ENCODE measurements at places on chromosomes 12 and 14.

DNA sequence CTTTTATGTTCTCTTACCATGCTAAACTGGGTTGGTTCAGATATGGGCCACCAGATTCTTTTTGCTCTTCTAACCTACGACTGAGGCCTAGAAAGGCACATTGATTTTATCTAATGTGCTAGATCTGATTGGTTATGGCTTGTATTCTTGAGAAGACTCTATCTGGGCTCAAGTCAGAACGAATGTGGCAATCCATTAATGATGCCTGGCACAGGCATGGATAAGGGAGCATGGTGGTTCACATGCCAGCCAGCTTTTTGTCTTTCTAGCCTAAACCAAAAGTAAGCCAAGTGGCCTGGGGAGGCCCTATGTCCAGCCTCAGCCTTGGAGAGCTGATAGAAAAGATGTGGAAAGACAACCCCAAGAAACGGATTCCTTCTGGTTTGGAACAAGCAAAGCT lies 82.7 kb downstream of the KNTC1 start:
- no peak for DNase-seq

DNA sequence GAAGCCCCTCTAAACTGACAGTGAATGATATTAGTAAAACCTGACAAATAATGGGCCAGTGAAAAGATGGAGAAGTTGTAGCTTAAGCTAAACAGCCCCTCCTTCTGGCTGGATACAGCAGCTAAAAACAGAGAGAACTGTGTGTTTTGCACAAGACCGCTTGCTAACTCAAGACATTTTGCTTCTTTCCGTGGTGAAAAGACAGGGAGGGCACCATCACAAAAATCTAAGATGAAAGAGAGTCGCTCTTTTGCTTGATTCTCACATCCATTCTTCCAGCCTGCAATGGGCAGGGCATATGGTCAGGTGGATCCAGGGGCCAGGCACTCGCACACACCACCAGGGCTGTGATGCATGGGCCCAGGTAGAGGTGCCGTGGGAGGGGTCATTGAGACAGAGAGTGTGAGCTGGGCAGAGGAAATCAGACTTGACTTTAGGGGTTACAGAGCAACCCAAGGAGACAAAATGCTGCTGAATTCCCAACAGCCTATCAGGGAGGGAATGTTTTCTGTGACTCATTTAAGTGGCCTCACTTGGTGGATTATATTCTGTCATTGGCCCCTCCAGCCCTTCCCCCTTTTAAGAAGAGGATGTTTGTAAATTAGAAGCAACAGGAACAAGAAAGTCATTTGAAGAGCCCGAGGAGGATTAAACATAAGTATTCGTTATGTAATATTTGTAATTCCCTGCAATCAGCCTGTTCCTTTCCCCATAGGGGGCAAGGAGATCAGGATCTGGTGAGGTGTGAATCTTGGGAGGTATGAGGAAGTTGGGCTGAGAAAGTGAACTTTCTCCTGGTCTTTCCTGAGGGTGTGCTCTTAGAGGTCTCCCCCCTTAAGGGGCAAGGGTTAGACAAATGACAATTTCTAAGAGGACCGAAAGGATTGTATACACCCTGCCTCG lies 12.3 kb downstream of the EMP1 start:
- DNase-seq = no peak

- peak; percentile 78 for DNase-seq
These were observed 26.5 kb upstream of the TAMALIN start for GRCh38 chr12:51980051-51980808.

- DNase-seq = no peak
These were observed 203.6 kb downstream of the NOVA1 start for GRCh38 chr14:26394150-26394810.

GRCh38 chr12:55642267-55642666 lies 5.6 kb downstream of the OR10P1 start:
- DNase-seq = no peak

GRCh38 chr14:70812124-70812818 lies 3.0 kb upstream of the MAP3K9 start:
- no peak for DNase-seq

DNA sequence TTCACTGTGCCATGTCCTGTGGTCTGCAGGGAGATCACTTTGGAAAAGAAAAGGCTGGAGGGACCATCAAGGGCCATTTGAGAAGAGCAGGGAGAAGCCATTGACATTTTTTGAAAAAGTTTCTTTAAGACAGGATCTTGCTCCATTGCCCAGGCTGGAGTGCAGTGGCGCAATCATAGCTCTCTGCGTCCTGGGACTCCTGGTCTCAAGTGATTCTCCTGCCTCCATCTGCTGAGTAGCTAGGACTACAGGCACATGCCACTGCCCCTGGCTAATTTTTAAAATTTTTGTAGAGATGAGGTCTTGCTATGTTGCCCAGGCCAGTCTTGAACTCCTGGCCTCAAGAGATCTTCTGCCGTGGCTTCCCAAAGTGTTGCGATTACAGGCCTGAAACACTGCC lies 32.3 kb downstream of the PTHLH start:
- no peak for DNase-seq

- DNase-seq = no peak
These were observed 112.2 kb downstream of the CHST11 start for GRCh38 chr12:104568935-104569334.

Data from H54 (cell line).